ENCODE measurements at places on chromosomes 11 and 22. TPM values are rescaled to one million over a fixed set of nuclear protein-coding genes. Genes with fewer than 3 reads are reported as not detected.

ABTB2 gene
- 17.6 TPM for total RNA-seq

LDHAL6A gene
- 0.12 TPM for total RNA-seq

MMP1 gene
- total RNA-seq: 0.06 TPM

OR10A2 gene
- total RNA-seq: not detected

ANO1 gene
- total RNA-seq: 38.1 TPM

GPHA2 gene
- total RNA-seq: 1.3 TPM

MS4A2 gene
- total RNA-seq: 0.47 TPM

OR51B2 gene
- 0.47 TPM for total RNA-seq

MUC6 gene
- 5.0 TPM for total RNA-seq

ACAT1 gene
- 160 TPM for total RNA-seq

GNG3 gene
- total RNA-seq: not detected

OR52J3 gene
- total RNA-seq: not detected

HTR3B gene
- not detected for total RNA-seq
